Osteocyte (in vitro differentiated cells): ENCODE measurements at places on chromosomes 16 and 17. TPM values are rescaled to one million over a fixed set of nuclear protein-coding genes. Genes with fewer than 3 reads are reported as not detected.

DNA sequence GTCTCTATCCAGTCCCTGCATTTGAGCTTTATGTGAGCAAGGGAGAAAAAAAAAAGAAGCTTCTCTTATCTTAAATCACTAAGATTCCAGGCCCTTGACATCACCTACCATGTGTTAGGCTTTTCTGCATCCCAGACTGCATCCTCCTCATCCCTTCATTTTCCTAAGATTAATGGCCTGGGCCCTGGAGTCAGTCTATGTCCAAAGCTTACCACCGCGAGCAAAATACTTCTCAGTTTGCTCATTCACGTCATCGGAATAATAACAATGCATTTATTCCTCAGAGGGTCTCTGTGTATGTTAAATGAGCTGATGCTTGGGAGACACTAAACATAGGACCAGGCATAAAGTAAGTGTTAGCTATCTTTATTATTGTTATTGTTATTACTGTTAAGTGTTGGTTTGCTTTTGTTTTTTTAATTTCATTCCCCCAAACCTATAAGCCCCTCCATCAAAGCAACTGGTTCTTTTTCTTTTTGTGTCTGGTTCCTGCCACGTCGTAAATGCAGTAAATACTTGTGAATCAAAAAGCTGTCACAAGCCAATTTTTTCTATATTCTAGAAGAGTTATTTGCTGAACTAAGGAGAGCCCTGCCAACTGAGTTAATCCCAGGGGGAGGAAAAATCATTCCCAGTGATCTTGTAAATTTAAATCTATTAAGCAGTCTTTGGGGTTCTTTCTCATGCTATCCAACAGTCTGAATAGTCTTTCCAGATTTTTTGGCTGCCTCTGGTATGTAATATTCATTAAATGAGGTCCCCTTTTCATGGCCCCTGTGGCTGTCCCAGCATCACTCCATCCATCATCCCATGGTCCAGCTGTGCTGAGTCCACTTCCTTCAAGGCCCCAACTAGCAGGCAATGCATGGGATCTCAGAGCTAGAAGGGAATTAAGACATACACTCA is 46.5 kb downstream of the VAT1L start:
- DNase-seq, result no peak

DNA sequence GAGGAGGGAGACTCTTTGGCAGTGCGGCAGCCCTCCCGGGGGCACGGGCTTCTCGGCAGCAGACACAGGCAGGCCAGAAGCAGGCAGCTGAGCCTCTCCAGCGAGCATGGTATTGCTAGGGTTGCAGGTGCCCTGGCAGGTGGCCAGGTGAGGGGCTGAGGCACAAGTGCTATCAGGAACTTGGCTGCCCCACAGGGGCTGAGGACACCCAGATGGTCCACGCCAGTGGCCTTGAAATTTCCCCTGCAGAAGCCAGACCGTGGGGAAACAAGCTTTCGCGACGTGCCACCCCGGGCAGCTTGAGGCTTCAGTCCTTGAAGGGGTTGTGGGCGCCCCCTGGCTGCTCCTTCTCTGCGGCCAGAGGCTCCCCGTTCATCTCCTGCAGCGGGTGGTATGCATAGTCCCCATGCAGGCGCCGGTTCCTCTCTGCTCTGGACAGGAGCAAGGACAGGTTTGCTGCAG is 8.5 kb downstream of the NAGPA start:
- DNase-seq, result no peak

The PIK3R6 gene
- total RNA-seq, result not detected in 2 replicates

DNA sequence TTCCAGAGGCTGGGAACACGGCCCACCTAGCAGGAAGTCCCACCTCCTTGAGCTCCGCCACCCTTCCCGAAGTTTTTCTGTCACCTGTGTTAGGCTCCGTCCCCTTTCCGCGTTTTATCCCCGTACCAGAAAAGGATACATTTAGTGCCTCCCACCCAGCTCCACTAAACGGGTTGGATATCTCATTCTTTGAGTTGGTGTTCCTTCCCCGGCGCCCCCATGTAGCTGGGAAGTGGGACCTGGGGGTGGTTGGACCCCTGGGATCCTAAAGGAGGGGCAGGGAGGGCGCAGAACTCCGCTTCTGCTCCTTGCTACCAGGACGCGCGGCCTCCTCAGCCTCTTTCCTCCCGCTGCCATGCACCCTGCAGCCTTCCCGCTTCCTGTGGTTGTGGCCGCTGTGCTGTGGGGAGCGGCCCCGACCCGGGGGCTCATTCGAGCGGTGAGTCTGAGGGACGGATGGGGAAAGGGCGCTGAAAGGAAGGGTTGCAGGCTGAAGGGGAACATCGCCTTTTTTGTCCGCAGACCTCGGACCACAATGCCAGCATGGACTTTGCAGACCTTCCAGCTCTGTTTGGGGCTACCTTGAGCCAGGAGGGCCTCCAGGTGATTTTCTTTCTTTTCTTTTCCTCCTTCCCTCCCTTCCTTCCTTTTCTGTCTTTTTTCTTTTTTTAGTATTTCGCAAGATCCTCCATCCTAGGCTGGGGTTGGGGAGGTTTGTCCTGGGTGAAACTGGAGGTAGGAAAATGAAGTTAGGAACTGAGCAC is 669 bp downstream of the RNF167 start:
- DNase-seq, result no peak

DNA sequence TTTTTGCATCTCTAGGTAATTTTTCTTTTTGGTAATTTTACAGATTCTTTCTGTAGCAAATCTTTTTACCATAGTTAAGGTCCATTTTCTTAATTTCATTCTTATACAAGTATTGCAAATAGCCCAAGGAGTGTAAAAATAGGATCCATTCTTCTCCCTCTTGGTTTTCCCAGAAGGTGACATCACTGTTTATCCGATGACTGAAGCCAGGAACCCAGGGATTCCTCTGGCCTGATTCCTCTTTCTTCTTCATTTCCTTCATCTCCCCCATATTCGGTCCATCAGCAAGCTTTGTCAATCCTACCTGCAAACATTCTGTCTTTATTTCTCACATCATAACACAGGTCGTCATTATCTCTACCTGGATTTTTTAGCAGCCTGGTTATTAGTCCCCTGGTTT is 5.3 kb downstream of the RBBP6 start:
- no peak for DNase-seq
